Islet precursor cell (in vitro differentiated cells): ENCODE measurements at places on chromosomes 5 and 9.
A peak's percentile ranks its signal among the peaks of the same experiment; 100 is the strongest.

GRCh38 chr5:176959051-176959450 lies 47.5 kb downstream of the UIMC1 start:
- DNase-seq: no peak

DNA sequence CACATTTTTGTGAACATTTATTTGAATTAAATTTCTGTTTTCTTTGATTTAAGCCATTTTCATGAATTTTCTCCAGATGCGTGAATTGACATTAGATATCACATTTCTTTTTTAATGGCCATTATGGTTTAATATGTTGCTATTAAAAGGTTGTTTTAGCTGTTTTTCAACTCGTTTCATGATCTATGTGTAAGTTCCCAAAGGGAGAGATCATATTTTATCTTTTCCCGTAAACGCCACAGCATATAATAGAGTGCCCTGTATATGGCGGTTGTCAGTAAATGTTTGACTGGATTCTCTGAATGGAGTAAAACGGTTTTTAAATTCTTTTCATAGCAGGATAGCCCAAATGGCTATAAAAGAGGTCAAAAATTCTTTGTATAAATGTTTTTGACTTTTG lies 35.8 kb downstream of the ZCCHC7 start:
- DNase-seq: no peak

GRCh38 chr9:87602933-87603643 lies 105.4 kb downstream of the DAPK1 start:
- no peak for DNase-seq

GRCh38 chr9:118183576-118183975 lies 479.4 kb downstream of the TLR4 start:
- peak; percentile 83 for DNase-seq

- DNase-seq: peak; percentile 73
These were observed 153.5 kb downstream of the ZNF608 start for GRCh38 chr5:124592891-124593290.

- DNase-seq: peak; percentile 50
These were observed 5.2 kb downstream of the KIF12 start for GRCh38 chr9:114093761-114094505.

DNA sequence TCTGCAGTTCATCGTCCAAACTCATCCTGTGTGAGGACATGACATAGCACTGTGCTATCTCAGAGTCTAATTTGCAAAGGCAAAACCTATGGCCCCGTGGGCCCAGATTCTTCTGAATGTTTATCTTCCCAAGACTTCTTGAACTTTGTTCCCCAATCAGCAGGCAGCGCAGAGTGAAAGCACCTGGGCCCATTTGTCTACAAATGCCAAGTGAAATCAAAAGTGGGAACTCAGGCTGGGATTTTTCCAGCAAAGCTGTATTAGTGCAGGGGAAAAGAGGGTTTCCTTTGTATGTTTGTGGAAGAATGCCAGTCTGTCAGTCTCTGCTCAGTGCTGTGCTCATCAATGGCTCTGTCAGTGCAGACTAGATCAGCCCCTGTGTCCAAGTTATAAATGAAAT lies 55.8 kb downstream of the FOXD1 start:
- no peak for DNase-seq

DNA sequence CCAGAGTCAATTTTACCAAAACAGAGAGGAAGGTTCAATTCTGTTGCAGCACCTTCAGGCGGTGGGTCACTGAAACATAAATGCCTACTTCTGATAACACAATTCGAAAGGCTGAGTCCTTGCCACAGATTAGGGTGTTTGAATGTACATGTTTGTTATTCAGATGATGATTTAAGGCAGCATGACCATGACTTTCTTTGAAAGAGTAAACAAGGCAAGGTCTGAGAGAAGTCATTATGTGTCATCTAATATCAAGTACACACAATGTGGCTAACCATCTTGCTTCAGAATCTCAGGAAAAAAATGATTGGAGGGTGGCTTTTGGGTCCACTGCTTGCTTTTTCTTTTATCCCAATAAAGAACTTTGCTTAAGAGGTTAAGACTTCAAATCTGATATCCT lies 457.5 kb downstream of the TAF11L14 start:
- no peak for DNase-seq

GRCh38 chr9:33211695-33212393 lies 28.1 kb upstream of the SPINK4 start:
- DNase-seq: peak; percentile 81

DNA sequence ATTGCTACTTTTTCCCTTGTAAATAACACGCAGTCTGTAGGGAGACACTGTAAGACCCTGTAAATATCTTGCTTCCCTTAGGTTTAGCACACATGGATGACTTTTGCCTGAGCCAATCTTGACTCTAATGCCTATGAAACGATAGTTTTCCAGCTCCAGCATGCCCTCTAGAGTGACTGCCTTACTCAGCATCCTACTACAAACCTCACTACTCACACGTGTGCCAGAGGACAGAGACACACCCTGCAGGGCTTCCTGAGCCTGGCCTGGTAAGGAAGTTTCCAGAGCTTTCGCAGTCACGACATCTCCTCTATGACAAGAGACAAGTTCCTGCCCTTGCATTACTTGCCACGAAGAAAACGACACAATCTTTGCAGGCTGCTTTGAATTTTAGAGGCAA lies 138.1 kb downstream of the ATPSCKMT start:
- peak; percentile 70 for DNase-seq

DNA sequence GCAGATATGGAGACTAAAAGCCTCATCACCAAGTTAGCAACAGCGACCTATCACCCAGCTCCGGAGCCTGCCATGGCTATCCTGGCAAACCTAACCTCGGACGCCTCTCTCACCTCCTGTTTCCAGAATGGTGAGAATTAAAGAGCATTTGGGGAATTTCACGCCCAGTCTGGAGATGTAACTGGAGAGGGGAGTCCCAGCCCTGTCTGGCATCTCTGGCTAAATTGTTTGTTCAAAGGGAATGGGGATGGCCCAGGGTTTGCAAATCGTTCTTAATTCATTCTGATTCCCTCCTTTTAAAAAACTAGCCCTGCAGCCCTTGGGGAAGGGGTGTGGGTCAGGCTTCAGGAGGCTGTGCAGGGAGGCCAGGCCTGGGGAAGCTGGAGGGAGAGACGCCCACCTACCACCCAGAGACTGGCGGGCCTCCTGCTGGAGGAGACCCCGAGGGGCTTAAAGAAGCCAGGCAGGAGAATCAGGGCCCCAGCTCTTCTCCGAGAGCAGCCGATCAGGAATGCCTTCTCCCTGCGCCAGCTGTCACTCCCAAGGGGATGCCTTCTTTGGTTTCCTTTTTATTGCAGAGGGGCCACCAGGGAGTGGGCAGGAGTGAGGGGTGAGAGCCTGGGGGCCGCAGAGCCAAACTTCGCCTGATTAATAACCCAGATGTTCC lies 964 bp upstream of the COL5A1 start:
- DNase-seq: no peak

GRCh38 chr9:13705918-13706317 lies 426.4 kb upstream of the MPDZ start:
- DNase-seq: peak; percentile 68

DNA sequence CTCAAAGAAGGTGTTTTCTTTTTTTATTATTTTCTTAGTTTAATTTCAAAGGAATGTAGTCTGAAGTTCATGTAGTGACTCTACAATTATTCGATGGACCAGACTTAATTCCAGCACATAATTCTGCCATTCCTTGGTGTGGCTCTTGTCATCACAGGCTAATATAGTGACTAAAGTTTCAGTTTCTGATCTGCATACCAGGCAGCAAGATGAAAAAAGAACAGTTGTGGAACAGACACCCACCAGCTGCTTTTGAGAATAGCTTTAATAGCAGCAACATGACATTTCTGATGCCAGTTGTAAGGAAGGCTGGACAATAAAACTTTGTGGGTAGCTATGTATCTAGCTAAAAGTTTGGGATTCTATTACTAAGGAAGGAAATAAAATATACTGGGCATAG lies 676.3 kb upstream of the GRAMD2B start:
- no peak for DNase-seq

GRCh38 chr9:111873901-111874300 lies 22.7 kb upstream of the UGCG start:
- no peak for DNase-seq

DNA sequence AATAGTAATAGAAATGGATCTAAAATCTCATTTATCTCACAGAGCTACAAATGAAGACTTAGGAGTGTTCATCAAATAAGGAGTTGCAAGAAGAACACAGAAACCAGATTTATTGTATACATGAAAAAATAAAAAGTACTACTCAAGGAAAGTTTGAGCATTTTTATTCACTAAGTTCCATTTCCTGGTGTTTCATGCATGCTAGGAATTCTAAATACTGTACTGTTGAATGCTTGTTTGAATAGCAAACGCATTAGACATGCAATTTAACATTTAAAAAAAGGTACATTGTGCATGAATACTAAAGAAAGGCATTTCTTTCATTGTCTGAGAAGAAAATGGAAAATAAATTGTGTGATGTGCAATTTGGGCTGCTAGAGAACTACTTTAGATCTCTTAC lies 52.1 kb downstream of the C6 start:
- DNase-seq: no peak

GRCh38 chr9:83521011-83521410 lies 17.2 kb downstream of the FRMD3 start:
- no peak for DNase-seq

- DNase-seq: no peak
These were observed 440.5 kb upstream of the WWC1 start for GRCh38 chr5:167850911-167851310.

DNA sequence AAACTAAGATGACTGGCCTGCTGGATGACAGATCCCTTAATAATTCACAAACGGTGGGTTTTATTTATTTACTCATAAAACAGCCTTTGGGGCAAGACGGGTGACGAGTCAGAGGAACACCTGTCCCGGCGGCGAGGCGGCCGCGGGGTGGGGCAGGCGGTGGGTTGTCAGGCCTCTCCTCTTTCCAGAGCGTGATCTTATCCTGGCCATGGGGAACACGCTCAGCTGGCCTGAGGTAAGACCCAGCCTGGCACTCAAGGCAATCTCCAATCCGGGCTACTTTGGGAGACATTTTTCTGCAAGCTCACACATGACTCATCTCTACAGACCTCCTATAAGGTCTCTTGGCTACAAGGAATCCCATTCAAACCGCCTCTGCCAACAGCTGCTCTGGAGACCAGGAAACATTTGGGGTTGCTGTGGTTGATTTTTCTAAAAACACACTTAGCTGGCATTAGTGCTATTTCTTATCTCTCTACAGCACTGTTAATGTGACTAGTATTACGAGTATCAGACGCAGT lies 6.3 kb downstream of the RAPGEF1 start:
- DNase-seq: peak; percentile 97

- no peak for DNase-seq
These were observed 4.7 kb upstream of the PDLIM7 start for GRCh38 chr5:177501874-177502678.

DNA sequence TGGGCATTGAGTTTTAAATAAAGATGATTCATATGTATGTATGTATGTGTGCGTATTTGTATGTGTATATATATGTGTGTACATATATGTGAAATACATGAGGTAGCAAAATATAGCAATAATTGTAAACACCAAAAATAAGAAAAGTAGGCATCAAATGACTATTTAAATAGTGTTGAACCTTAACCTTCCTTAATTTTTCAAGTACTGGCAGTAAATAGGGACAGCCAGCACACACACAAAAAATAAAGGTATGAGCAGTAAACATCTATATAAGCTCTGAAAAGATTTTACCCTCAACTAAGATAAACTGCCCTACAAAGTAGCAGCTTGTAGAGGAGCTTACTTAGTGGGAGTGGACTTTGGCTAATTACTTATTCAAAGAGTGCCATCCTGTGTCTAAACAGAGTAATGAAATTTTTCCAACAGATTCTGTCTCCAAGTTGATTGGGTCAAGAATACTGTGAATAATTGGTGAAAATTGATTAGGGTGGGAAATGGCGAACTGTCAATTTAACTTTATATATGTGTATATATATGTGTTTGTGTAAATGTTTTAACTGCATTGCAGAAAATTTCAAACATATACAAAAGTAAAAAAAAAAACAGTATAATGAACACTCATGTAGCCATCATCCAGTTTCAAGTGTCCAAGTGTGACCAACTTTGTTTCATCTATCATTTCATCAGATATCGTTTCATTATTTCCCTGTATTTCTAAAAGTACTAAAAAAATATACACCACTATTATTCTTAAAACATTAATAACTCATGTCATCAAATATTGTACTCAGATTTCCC lies 2.0 kb upstream of the ADAMTS6 start:
- DNase-seq: no peak

DNA sequence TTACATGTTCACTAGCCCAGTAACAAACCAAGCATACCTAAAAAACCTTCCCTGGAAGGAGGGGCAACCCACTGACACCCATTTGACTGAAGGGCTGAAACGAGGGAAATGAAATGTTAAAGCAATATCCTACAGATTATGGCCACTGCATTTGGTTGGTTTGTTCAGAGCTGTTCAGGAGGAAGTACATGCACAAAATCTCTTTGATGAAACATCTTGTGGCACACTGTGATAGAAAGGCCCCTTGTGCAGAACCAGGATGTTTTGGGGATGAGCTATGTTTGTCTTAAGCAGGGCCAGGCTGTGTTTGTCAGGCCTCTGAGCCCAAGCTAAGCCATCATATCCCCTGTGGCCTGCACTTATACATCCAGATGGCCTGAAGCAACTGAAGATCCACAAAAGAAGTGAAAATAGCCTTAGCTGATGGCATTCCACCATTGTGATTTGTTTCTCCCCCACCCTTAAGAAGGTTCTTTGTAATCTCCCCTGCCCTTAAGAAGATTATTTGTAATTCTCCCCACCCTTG lies 467.3 kb upstream of the PIK3R1 start:
- no peak for DNase-seq

DNA sequence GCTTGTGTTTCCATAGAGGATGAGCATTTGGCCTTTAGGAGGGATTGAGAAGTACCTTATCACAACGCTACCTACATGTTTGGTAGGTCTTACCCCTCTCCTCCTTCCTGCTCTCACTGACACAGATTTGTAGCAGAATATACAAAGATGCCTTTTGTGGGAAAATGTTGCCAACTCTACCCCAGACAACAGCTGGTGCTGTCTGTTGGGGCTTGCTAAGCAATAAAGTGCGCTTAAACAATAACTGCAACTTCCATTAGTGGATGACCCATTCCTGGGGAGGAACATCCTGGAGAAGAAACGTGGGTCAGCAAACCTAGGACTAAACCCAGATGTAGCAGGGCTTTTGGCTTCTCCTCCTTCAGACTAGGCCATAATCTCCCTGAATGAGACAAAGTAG lies 174.3 kb downstream of the EFNA5 start:
- DNase-seq: no peak

- DNase-seq: no peak
These were observed 362.9 kb downstream of the CCDC171 start for GRCh38 chr9:15915711-15916110.
